ENCODE measurements at places on chromosomes 5 and 9. TPM values are rescaled to one million over a fixed set of nuclear protein-coding genes. Genes with fewer than 3 reads are reported as not detected.

GRCh38 chr5:155947394-155948062 lies 379.4 kb upstream of the SGCD start:
- DNase-seq: no peak
- H3K36me3 ChIP-seq: no peaks in the 10 kb centered on the region
- no peak overlapping the region for H3K4me3 ChIP-seq
- H3K4me1 ChIP-seq: no peaks in the 10 kb centered on the region

DNA sequence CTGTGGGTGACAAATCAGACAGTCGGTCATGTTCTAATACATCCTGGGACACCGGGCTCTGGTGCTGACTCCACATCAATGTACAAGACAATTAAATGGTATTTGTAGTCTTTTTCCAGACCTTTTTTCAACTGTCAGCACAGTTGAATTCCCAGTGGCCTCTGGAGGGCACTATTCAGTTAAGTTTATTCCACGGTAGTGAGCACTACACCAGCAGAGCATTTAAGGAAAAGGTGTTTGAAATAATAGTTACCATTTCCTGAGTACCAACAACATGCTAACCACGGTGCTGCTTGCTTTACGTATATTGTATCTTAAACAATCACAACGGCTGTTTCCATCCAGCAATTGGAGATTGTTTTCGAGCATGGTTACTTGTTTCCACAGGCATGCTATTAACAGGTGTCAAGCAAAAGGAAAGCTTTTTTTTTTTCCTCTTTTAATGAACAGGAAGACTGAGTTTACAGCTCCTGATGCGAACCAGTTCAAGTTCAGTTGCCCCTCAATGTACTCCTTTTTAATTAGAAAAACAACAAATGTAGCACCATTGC lies 186.7 kb downstream of the PDZD2 start:
- peak; percentile 63 for DNase-seq
- H3K4me3 ChIP-seq: no peak overlapping the region
- no peaks in the 10 kb centered on the region for H3K27me3 ChIP-seq
- H3K36me3 ChIP-seq: no peaks in the 10 kb centered on the region
- no peak overlapping the region for H3K27ac ChIP-seq

DNA sequence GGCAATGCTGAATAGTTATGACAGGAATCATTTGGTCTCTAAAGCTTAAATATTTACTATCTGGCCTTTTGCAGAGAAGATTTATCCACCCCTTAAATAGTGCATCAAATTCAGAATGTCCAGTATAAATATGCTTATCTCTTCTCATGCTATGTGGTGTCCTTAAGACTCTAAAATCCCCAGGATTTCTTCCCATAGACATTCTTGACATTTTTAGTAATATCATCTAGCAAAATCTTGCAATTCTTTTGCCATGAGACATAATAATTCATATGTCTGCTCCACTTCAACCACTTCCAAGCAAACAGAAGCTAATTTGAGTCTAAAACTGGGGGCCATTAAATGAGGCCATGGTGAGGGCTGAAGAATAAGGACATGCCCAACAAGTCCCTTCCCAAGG lies 1923.4 kb upstream of the CDH9 start:
- DNase-seq: no peak
- no peaks in the 10 kb centered on the region for H3K27me3 ChIP-seq
- no peaks in the 10 kb centered on the region for H3K36me3 ChIP-seq

DNA sequence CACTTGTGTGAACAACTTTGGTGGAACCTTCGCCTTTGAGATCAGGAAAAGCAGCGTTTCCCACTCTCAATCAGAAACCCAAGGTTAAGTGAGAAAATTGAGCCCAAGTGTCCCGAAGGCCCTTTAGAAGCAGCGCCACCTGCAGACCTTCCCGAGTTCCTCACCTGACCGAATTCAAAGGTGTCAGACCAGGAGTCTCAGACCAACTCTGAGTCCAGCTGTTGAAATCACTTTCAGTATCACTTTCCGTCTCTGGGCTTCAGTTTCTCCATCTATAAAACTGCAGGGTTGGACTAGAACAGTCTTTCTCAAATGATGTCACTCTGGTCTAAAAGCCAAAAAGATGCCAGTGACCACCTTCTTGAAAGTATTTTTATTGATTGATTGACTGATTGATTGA lies 31.7 kb upstream of the GRHPR start:
- no peak overlapping the region for H3K4me3 ChIP-seq
- DNase-seq: no peak
- H3K4me1 ChIP-seq: no peaks in the 10 kb centered on the region
- no peaks in the 10 kb centered on the region for H3K27me3 ChIP-seq
- H3K27ac ChIP-seq: no peak overlapping the region
- H3K36me3 ChIP-seq: no peaks in the 10 kb centered on the region

DNA sequence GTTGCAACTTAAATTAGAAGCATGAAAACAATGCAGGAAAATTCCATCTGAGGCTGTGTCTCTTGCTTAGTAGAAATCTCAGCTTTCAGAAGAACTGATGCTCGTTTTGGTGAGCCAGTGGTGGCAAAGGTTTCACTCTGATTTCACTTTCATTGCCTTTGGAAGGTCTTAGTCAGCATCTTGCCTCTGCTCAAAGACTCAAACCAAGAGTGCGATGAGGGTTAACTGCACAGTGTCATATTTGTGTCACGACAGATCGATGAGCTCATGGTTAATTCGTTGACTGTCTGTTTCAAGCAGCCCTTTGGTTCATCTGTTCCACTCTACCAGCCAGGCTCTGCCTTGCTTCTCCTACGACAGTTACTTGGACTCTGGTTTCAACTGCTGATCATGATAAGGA lies 331.3 kb upstream of the KIF2A start:
- no peaks in the 10 kb centered on the region for H3K36me3 ChIP-seq
- DNase-seq: no peak
- H3K4me3 ChIP-seq: no peak overlapping the region
- no peaks in the 10 kb centered on the region for H3K27me3 ChIP-seq

- no peak for DNase-seq
- H3K27ac ChIP-seq: no peak overlapping the region
- H3K4me1 ChIP-seq: peaks cover 23% of the 10 kb centered on the region
- no peaks in the 10 kb centered on the region for H3K27me3 ChIP-seq
- H3K4me3 ChIP-seq: no peak overlapping the region
- no peaks in the 10 kb centered on the region for H3K36me3 ChIP-seq
These were observed 2.9 kb upstream of the ICE1 start for GRCh38 chr5:5419291-5420210.

DNA sequence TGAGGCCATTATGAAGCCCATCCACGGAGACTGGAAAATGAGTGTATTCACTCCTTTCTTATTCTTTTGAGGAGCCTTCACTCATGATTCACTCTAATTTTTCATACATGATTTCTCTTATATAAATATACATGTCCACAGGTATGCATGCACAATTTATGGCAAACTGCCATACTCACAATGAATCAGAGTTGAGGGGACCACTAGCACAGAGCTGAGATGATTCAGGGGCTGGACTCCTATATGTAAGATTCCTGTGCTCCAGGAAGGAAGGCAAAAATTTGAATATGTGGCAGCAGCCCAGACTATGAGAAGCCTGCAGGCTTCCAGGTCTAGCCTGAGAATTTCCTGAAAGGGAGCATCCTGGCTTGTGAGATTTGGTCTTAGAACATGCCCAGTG lies 484.6 kb downstream of the PRELID2 start:
- no peaks in the 10 kb centered on the region for H3K27me3 ChIP-seq
- no peak overlapping the region for H3K27ac ChIP-seq
- no peaks in the 10 kb centered on the region for H3K36me3 ChIP-seq
- H3K4me1 ChIP-seq: no peaks in the 10 kb centered on the region
- H3K4me3 ChIP-seq: no peak overlapping the region

DNA sequence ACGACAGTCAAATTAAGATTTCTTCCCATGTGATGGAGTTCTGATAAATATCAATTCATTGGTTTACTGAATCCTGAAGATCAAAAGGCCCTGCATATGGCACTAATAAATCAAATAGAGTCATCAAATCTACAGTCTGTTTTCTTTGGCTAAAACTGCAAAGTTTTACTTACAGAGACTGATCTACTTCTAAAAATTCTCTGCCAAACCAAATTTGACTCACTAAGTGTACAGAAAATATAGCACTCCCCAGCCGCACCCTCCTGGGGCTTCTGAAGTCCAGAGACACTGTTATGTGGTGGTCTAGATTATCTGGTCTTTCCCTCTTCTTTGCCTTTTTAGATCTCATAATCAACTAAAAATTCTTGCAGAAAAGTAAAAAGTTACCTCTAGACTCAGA lies 237.7 kb downstream of the MLLT3 start:
- H3K4me3 ChIP-seq: no peak overlapping the region
- no peaks in the 10 kb centered on the region for H3K4me1 ChIP-seq
- no peaks in the 10 kb centered on the region for H3K36me3 ChIP-seq

GRCh38 chr9:86178503-86178902 lies 79.1 kb upstream of the GOLM1 start:
- H3K4me1 ChIP-seq: peaks cover 8% of the 10 kb centered on the region
- no peak overlapping the region for H3K27ac ChIP-seq
- DNase-seq: no peak
- no peaks in the 10 kb centered on the region for H3K36me3 ChIP-seq
- H3K27me3 ChIP-seq: no peaks in the 10 kb centered on the region

DNA sequence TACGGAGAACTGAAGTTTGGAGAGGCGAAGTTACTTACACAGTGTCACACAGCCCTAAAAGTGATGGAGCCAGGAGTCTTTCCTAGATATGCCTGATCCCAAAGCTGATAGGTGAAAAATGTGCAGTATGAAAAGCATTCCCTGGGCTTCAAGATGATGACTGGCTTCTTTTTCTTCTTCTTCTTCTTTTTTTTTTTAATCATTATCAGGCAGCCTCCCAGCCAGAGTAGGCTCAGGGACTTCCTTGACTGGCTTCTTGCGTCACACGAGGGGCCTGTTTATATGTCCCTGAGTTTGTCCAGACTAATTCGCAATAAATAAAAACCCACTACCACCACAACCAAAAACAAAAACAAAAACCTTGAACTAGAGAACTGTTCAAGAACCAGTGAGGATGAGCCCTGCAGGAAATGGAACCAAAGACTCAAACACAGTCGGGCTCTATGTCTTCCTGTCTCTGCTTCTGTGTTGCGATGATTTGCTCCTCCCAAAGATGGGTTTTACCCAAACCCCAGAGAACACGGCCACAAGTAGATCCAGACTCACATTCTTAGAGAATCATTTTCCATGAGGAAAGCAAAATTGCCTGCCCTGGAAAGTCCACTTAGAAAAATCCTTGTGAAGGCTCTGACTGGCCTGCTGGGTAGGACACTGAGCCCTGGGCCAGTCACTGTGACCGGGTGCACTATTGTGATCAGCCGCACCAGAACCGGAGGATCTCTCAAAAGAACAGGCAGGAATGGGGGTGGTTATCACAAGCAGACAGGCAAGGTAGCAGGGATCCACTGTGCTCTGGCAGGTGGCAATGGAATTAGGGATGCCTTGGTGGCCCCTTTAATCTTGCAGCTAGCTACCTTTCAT lies 38.0 kb upstream of the ADAM19 start:
- no peak overlapping the region for H3K4me3 ChIP-seq
- H3K4me1 ChIP-seq: no peaks in the 10 kb centered on the region
- DNase-seq: peak; percentile 5
- H3K27ac ChIP-seq: no peak overlapping the region
- H3K27me3 ChIP-seq: no peaks in the 10 kb centered on the region

- no peaks in the 10 kb centered on the region for H3K36me3 ChIP-seq
- H3K27ac ChIP-seq: no peak overlapping the region
- DNase-seq: no peak
These were observed 43.5 kb downstream of the IRX1 start for GRCh38 chr5:3639175-3639574.

- H3K4me1 ChIP-seq: no peaks in the 10 kb centered on the region
- no peaks in the 10 kb centered on the region for H3K36me3 ChIP-seq
- H3K27ac ChIP-seq: no peak overlapping the region
- DNase-seq: no peak
- H3K4me3 ChIP-seq: no peak overlapping the region
These were observed 3.4 kb downstream of the SLC6A19 start for GRCh38 chr5:1204693-1205242.

- no peaks in the 10 kb centered on the region for H3K27me3 ChIP-seq
- no peaks in the 10 kb centered on the region for H3K36me3 ChIP-seq
- no peak overlapping the region for H3K27ac ChIP-seq
- no peak overlapping the region for H3K4me3 ChIP-seq
- DNase-seq: peak; percentile 45
These were observed 587.7 kb upstream of the GRAMD2B start for GRCh38 chr5:125835293-125836172.

EFNA5 gene
- total RNA-seq: 2.8 TPM

IRX1 gene
- total RNA-seq: not detected

SLIT3 gene
- total RNA-seq: 10.4 TPM

PPP3R2 gene
- not detected for total RNA-seq

BASP1 gene
- total RNA-seq: 9.0 TPM

GABRA6 gene
- not detected for total RNA-seq

ANKRD31 gene
- 0.50 TPM for total RNA-seq

ADGRD2 gene
- 0.97 TPM for total RNA-seq

GPX3 gene
- total RNA-seq: 232 TPM

DOLPP1 gene
- total RNA-seq: 15.2 TPM

TMEM232 gene
- total RNA-seq: 4.9 TPM

PRUNE2 gene
- total RNA-seq: 1.9 TPM

ZNF454 gene
- total RNA-seq: 1.1 TPM

SPINK4 gene
- 1.7 TPM for total RNA-seq

PCDHGA9 gene
- 1.5 TPM for total RNA-seq

ANGPTL2 gene
- 32.6 TPM for total RNA-seq

Measured in adrenal gland (tissue), 19 donors.